Forelimb muscle (tissue), 1 donor: ENCODE measurements at places on chromosomes 5 and 9. TPM values are rescaled to one million over a fixed set of nuclear protein-coding genes. Genes with fewer than 3 reads are reported as not detected.

DNA sequence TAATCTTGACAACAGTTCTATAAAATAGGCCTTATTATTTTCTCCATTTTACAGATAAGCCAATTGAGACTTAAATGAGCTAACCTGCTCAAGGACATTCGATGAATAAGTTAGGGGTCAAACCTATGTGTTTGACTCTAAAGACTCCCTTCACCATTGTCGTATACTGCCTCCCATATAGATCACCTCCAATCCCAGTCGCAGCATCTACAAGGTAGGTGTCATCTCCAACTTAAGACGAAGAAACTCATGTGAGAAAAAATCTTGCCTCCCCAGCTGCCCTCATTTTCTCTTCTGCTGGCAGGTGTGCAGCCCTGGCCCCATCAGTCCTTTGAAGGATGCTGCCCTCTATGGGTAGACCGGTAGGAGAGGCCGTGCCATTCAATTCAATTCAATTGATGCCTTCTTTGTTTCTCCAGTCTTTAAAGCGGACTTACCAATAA lies 75.2 kb upstream of the SMARCA2 start:
- no peak for DNase-seq

- DNase-seq: no peak
These were observed 5.1 kb downstream of the PNPLA7 start for GRCh38 chr9:137545123-137545522.

DNA sequence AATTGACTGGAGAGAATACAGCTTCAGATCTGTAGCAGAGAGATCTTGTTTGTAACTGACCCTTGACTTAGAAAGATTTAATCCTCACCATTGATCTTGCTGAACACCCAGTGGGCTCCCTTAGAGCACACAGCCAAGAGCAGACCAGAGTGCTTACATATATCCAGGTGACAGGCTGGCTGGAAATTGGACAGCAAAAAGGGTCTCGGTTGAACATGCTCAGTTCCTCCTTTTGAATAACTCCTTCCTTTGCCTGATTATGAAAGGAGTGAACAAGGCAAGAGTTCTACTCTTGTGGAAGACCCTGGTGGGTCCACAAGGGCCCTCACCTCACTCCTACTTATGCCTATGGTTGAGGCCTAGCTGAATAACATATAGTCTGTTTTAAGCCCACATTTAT lies 134.2 kb upstream of the LHFPL2 start:
- DNase-seq: no peak

- DNase-seq: no peak
These were observed 42.2 kb upstream of the IZUMO3 start for GRCh38 chr9:24587883-24588282.

- no peak for DNase-seq
These were observed 69.5 kb upstream of the UNC5A start for GRCh38 chr5:176740702-176741496.

INIP gene
- 13.9 TPM for polyA plus RNA-seq

DNA sequence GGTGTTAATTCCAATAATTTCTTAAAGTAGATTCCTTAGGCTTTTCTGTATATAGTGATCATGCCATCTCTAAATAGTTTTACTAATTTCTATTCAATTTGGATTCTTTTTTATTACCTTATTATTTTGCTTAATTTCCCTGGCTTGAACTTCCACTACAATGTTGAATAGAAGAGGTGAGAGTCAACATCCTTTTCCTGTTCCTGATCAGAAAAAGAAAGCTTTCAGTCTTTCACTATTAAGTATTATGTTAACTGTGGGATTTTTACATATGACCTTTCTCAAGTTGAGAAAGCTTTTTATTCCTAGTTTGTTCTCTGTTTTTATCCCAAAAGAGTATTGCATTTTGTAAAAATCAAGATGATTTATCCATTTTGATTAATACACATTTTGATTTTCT lies 574.5 kb upstream of the TLE4 start:
- DNase-seq: no peak

DNA sequence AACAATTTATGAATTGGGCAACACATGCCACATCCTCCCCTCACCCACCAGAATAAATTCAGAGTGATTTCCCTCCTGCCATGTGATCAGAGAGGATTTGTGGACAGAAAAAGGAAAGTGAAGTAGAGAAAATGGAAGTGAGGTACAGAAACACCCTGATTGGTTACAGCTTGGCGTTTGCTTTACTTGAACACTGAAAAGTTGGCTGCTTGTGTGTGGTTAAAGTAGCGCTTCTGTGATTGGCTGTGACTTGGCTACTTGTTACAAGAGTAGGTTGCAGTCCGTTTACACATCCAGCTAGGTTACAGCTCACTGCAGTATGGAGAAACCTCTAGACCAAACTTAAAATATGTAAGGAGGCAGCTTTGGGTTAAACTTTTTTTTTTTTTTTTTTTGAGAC lies 205.2 kb upstream of the ZNF608 start:
- DNase-seq: no peak

PCDHGA6 gene
- polyA plus RNA-seq: 2.6 TPM

DNA sequence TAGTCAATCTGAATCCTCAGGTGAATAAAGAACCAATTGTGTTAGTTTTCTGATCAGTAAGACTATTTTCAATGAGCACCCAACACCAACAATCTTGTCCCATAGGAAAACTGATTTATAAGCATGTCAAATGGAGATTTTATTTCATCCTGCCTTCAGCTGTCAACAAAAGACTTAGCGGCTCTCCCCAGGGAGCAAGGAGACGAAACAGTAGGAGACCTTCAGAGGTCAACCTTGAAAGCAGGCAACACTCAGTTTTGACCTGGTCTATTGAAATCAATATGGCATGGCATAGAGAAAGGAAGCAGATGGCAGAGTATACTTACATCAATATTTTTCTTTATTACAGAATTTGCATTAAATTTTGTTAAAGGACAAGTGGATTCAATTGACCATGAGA lies 34.1 kb downstream of the ZNF622 start:
- DNase-seq: no peak

DNA sequence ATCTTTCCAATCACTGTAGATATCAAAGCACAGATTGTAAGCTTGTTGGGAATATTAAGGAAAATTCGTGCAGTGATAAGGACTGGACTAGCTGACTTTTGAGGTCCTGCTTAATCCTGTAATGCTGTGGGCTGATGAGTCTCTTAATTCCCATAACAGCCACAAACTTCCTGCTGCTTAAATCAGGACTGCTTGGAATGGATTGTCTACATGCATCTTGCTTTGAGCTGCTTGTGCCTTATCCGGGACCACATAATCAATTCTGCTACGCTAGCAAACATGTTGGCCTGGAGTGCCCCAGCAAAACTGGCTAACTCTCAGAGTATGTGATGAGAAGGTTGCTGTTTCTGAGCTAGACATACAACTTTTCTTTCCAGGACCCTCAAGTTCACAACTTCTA lies 79.6 kb downstream of the SNCAIP start:
- no peak for DNase-seq

DNA sequence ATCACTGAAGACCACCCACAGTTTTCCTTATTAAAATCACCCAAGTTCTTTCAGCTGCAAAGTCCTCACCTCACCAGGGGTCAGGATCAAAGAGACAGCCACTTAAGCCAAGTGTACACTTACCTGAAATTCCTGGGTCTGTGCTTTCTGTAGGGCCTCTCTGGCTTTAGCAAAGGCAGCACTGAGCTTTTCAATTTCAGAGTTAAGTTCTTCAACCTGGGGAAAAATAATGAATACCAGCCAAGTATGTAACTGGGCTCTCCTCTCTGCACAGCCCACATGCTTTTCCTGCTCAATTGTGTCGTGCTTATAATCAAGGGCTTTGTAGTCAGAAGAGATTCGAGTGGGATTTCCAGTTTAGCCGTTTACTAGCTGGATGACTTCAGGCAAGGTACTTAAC lies 55.1 kb downstream of the CDK5RAP2 start:
- no peak for DNase-seq

LHX3 gene
- not detected for polyA plus RNA-seq

DNA sequence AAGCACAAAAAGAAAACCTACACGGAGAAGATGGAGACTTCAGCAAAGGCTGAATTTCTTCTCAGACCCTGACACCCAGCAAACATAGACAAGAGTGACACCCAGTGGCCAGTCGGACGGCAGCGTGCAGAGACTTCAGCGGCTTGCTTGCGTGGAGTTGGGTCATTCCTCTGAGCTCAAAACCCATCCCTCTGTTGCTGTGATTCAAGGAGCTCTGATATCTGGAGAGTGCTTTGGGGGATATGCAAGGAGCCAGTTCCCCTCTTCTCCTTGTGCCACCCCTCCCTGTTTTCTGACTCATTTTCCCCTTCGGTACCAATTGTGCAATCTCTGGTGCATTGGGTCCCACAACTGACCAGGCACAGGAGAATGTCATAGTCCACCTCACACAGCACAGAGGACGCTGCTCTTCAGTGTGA lies 27.5 kb downstream of the SH3TC2 start:
- DNase-seq: no peak

GRCh38 chr5:167351316-167351715 lies 940.1 kb upstream of the WWC1 start:
- no peak for DNase-seq

GRCh38 chr5:57687596-57687995 lies 205.0 kb upstream of the ACTBL2 start:
- DNase-seq: no peak

ARHGEF28 gene
- 2.7 TPM for polyA plus RNA-seq

- no peak for DNase-seq
These were observed 541.4 kb downstream of the KCTD16 start for GRCh38 chr5:144712090-144712489.

DNA sequence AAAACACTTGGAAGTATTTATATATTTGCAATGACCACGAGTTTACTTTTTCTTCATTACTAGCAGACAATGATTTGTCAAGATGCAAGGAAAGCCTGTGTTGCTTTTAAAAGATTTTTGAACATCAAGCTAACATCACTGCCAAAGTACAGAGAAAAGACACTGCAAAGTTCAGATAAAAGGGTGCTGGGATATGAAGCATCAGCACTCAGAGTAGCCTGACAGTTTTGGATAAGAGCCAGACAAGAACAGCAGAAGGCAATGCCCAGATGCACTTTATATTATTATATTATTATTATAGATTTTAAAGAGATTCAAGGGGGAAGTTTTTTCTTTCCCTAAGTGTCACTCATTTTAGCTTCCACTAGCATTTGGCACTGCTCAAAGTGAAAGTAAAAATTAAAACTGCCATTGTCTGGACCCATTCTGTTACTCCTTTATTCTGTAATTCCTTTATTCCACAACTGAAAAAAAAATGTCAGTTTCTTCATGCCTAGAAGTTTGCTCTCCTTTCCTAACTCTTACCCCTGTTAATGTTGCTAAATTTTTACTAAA lies 240.6 kb downstream of the EFNA5 start:
- no peak for DNase-seq

TMEM174 gene
- not detected for polyA plus RNA-seq

GPR150 gene
- not detected for polyA plus RNA-seq

- no peak for DNase-seq
These were observed 17.7 kb upstream of the MED10 start for GRCh38 chr5:6396043-6396442.

DNA sequence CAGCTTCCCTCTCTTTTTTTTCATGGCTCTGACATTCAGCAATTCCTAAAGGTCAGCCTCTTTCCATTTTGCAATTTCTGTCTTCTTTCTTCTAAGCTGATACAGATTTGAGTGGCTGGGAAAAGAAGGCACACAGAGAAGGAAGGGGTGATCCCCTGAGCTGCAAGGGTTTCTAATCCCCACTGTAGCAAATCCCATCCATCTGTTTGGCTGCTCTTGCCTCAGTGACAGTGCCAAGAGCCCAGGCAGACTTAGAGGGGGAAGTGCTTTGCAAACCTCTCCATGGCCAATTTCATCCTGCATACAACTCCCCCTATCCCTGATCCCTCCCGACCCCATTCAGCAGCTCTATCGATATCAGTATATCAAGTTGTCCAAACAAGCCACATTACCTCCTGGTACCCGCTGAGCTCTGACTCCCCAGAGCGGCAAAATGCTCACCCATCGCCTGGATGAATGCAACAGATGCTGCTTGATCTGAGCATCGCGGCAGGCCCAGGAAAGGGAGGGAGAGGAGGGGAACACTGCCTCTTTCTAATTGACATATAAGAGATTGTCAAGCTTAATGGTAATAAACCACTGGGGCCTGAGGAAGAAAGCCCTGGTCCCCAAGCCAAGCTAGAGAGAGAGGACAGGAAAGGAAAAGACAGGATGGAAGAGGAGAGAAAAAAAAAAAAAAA lies 268.9 kb downstream of the ASTN2 start:
- DNase-seq: no peak

GRCh38 chr9:1515557-1515956 lies 465.4 kb downstream of the DMRT2 start:
- no peak for DNase-seq

TMOD1 gene
- 151 TPM for polyA plus RNA-seq

GRCh38 chr5:91976451-91976850 lies 593.3 kb upstream of the ARRDC3 start:
- no peak for DNase-seq

DNA sequence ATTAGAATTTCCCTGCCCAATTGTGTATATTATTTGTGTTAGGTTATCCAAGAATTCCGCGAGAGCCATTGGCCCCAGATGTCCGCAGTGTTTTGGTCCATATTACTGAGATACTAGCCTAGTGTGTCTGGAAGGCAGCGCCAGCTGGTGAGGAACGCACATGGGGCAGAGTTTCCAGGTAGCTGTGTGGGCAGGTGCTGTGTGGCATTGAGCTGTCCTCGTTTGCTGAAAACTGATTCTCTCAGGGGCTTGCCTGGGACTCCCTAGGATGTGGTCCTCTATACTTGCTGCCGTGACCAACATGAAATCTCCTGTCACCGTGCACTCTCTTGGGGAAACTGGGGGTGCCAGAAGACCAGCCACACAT lies 288.7 kb downstream of the FANCC start:
- no peak for DNase-seq

DMRT1 gene
- not detected for polyA plus RNA-seq

DNA sequence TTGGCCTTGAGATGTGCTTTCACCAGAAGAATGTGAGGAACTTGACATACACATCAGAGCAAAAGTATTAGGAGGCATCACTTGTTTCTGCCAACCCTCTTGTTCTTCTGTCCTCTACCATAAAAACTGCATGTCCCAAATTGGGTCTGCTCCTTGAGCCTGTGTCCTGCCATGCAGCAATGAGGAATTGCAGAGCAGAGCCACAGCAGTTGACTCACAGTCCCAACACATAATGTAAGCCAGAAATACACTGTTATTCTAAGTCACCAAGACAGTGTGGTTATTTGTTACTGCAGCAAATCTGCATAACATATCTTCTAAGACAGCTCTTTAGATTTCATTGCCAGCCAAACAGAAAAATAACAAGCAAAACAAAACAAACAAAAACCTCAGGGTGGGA lies 598.2 kb downstream of the PRELID2 start:
- DNase-seq: no peak

GRCh38 chr5:78514427-78515330 lies 133.9 kb downstream of the LHFPL2 start:
- no peak for DNase-seq
